ENCODE measurements at places on chromosomes 2 and 18. TPM values are rescaled to one million over a fixed set of nuclear protein-coding genes. Genes with fewer than 3 reads are reported as not detected.
A peak's percentile ranks its signal among the peaks of the same experiment; 100 is the strongest.

GRCh38 chr2:72979896-72980295 is 62.6 kb downstream of the EMX1 start:
- no peak for DNase-seq
- H3K27ac ChIP-seq, result no peak overlapping the region
- H3K27me3 ChIP-seq, result no peaks in the 10 kb centered on the region
- no peaks in the 10 kb centered on the region for H3K4me1 ChIP-seq

DNA sequence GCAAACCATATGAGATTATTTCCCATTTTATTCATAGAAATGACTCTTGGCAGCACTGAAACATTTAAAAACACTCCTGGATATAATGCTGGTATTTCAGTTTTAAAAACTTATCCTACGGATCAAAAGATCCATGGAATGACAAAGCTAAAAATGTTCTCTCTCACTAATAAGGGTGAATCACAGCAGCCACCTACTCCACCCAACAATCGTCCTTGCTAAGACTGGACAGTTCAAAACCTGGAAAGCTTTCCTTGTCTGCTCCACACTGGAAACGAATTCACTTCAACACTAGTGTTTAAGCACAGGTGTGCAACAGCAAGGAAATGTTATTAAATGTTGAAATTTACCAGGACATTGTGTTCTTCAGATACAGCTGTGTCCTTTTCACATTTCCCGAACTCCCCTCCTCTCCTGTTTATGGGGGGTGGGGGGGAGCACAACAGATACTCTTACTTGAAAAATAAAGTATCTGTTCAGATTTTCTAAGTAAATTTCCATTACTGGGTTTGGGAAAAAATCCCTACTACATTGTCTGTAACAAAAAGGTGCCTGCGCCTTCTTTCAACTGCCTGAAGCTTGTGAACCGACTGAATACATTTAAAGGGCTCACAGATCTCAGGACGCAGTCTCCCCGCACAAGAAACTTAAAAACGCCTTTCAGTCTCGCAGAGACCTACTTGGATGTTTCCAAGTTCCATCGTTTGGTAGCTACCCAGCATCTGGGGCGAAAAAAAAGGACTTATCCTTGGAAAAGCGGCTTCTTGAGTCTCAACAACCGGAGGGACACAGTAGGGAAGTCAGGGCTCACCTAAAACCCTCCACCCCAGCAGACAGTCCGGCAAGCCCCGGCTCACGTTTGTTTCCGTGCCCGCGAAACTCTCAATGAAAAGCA is 1.3 kb downstream of the YWHAQ start:
- peaks cover 55% of the 10 kb centered on the region for H3K4me1 ChIP-seq
- no peaks in the 10 kb centered on the region for H3K27me3 ChIP-seq
- H3K27ac ChIP-seq, result peak overlapping the region; percentile 95
- no peak for DNase-seq
- H3K4me3 ChIP-seq, result peak overlapping the region; percentile 99

DNA sequence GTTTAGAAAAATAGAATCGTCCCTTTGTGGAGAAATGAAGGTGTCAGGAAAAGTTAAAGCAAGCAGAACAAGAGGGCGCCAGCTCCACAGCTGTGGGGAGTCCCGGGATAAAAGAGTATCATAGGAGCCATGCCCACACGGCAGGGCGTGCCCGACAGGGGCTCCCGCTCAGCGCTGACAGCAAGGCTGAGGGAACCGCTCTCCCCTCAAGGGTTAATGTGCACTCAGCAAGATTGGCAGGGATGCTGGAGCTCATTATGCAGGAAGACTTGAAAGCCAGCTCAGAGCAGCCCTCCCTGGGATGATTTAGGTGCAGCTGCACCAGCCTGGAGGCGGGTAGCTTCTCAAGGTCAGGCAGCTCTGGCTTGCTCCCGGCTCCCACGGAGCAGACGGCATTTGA is 500.2 kb downstream of the EIPR1 start:
- peaks cover 2% of the 10 kb centered on the region for H3K27me3 ChIP-seq
- no peak overlapping the region for H3K27ac ChIP-seq
- no peak overlapping the region for H3K4me3 ChIP-seq
- H3K36me3 ChIP-seq, result no peaks in the 10 kb centered on the region

- H3K27ac ChIP-seq, result no peak overlapping the region
- peaks cover 3% of the 10 kb centered on the region for H3K4me1 ChIP-seq
- peaks cover 4% of the 10 kb centered on the region for H3K36me3 ChIP-seq
- no peak for DNase-seq
- H3K4me3 ChIP-seq, result no peak overlapping the region
Measured at GRCh38 chr2:33451214-33451613, 25.2 kb upstream of the RASGRP3 start.

DNA sequence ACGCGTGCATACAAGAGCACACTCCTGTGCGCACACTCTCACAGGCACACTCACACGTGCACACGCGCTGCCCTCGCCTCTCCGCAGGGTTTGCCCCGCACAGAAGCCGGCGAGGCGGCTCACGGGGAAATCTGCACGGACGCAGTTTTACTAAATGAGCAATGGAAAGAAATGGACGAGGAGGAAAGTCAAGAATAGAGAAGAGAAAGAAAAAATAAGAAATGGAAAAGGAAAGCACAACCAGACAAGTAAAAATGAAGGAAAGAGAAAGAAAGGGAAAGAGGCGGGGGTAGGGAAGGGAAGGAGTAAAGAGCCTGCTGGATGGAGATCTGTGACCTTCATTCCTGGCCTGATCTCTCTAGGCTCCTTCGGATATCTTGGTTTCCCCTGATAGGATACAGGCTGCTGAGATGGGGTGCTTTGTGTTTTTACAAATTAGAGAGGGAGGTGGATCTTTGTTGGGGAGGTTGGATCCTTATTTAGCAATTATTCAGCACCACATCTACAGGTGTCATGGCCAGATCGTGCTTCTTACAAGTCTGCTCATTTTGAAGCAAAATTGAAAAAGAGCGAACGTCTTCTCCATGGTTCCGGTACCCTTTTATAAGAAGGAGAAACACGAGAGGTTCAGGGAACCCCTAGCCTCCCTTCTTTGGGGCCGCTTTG is 693 bp upstream of the LRP2 start:
- H3K36me3 ChIP-seq, result peaks cover 3% of the 10 kb centered on the region
- peak overlapping the region; percentile 86 for H3K4me3 ChIP-seq
- peaks cover 29% of the 10 kb centered on the region for H3K4me1 ChIP-seq
- peak overlapping the region; percentile 49 for H3K27ac ChIP-seq
- peak; percentile 47 for DNase-seq

- H3K27ac ChIP-seq, result no peak overlapping the region
- no peaks in the 10 kb centered on the region for H3K36me3 ChIP-seq
- H3K4me1 ChIP-seq, result peaks cover 3% of the 10 kb centered on the region
- H3K4me3 ChIP-seq, result no peak overlapping the region
- H3K27me3 ChIP-seq, result peaks cover 29% of the 10 kb centered on the region
Measured at GRCh38 chr2:31131871-31132270, 6.4 kb downstream of the GALNT14 start.

DNA sequence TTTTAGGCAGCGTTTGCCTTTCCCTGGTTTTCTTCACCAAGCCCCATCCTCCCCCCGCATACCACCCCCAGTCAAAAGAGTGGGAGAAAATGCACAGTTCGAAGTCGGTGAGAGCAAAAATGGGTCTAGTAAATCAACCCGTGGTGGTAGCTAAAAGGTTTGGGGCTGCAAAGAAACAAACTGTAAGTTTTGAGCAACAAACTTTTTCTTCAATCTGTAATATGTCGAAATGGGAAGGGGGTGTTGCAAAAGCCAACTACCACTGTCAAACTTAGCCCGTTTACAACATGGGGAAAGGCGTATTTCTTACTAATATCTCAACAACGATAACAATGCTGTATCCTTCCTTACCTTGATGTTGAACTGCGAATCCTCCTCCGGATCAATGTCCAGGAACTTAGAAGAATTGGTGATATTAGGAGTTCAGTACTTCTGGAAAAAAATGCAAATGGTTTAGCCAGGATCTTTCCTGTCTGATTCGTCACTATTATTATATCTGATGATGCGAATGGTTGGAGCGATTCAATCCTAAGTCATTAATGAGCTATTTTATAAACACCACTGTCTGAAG is 2.4 kb upstream of the SATB2 start:
- DNase-seq, result no peak
- H3K4me1 ChIP-seq, result peaks cover 27% of the 10 kb centered on the region
- H3K4me3 ChIP-seq, result peak overlapping the region; percentile 82
- H3K36me3 ChIP-seq, result no peaks in the 10 kb centered on the region
- no peak overlapping the region for H3K27ac ChIP-seq

- H3K4me1 ChIP-seq, result no peaks in the 10 kb centered on the region
- no peaks in the 10 kb centered on the region for H3K36me3 ChIP-seq
- H3K27ac ChIP-seq, result no peak overlapping the region
- no peak for DNase-seq
- no peaks in the 10 kb centered on the region for H3K27me3 ChIP-seq
- no peak overlapping the region for H3K4me3 ChIP-seq
Measured at GRCh38 chr2:98875081-98875728, 60.8 kb downstream of the CRACDL start.

DNA sequence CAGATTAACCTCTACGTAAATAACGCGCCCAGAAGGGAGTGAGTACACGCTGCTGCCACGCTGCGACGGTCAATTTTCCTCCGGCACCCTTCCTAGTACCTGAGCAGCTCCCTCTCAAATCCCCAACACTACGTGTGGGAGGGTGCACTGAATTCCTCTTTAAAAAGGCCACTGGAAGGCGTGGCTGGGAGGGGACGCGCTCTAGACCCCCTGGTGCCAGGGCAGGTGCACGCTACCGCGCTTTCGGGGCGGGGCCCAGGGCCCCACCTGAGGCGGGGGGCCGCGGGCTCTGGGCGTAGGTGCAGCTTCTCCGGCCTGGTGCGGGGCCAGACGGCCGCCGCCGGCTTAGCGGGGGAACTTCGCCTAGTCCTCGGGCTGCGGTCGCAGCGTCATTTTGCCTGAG is 668 bp upstream of the ANKRD12 start:
- H3K27me3 ChIP-seq, result no peaks in the 10 kb centered on the region
- peak overlapping the region; percentile 96 for H3K27ac ChIP-seq
- H3K4me1 ChIP-seq, result peaks cover 47% of the 10 kb centered on the region
- DNase-seq, result no peak
- peaks cover 50% of the 10 kb centered on the region for H3K36me3 ChIP-seq

STPG4 gene
- total RNA-seq, result 0.14 TPM

PARD6G gene
- total RNA-seq, result not detected

CDH19 gene
- total RNA-seq, result not detected

SERPINB10 gene
- total RNA-seq, result not detected

All from activated CD4-positive, alpha-beta T cell treated with anti-CD3 and anti-CD28 coated beads for 36 hours (primary cell).